Stimulated activated CD8-positive, alpha-beta memory T cell treated with anti-CD3 and anti-CD28 coated beads, Interleukin-2, amount 100 ng/mL, for 1 hour (primary cell): ENCODE measurements at places on chromosomes 2 and 18.

- no peak for DNase-seq
Measured at GRCh38 chr2:232629129-232629475, 4.3 kb upstream of the EFHD1 start.

DNA sequence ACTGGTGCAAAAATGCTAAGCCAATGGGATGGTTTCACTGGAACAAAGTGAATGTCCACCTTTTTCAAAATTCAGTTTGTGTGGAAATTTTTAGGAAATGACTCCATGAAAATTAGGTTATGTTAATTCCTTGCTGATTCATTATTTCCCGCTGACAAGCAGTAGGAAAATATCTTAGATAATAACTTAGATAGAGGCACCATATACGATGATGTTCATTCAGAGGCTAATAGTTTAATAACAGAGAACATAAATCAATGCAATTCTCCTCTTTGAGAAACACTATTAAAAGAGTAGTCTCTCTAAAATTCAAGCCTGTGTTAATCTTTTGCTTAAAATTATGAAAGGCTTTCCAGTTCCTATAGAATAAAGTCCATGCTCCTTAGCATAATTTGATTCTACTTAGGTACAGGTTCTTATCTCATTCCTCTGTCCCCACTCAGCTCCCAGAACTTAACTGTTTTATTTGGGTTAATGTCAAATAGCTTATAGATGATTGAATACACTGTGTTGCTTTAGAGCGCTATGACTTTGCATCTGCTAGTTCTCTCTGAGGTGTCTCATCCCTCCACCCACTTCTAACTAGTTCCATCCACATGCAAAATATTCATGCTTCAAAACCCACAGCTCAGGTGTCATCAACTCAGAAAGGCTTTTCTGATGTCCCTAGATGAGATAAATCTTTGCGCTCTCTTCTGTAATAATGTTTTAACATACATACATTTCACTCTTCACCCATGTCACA is 503.6 kb downstream of the ERBB4 start:
- no peak for DNase-seq

GRCh38 chr18:23627321-23627720 is 35.4 kb downstream of the ANKRD29 start:
- no peak for DNase-seq

GRCh38 chr2:188132385-188132784 is 159.3 kb upstream of the GULP1 start:
- DNase-seq: no peak

- DNase-seq: no peak
Measured at GRCh38 chr18:72086421-72086820, 457.7 kb downstream of the CBLN2 start.

- DNase-seq: no peak
Measured at GRCh38 chr2:102771114-102771513, 9.3 kb downstream of the TMEM182 start.

- no peak for DNase-seq
Measured at GRCh38 chr2:197256021-197256420, 54.6 kb downstream of the ANKRD44 start.

DNA sequence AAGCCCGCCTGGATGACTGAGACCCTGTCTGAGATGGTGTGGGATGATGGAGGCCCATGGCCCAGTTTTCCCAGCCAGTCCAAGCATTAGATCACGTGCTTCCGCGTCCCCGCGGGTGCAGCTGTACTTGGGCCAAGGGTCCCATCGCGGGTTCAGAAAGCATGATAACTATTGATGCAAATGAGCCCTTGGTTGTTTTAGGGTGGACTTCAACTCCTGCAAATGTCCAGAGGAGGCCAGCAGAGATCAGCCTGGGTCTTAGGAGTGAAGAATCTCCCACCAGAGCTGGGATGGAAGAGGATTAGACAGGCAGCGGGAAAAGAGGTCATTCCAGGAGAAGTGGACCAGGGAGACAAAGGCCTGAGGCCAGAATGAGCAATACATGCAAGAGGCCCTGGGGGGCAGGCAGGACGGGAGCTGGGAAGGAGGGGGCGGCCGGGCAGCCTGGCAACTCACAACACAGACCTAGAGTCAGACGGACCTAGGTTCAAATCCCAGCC is 89.9 kb upstream of the TMEM247 start:
- no peak for DNase-seq
